ENCODE measurements at places on chromosomes 1 and 21.

DNA sequence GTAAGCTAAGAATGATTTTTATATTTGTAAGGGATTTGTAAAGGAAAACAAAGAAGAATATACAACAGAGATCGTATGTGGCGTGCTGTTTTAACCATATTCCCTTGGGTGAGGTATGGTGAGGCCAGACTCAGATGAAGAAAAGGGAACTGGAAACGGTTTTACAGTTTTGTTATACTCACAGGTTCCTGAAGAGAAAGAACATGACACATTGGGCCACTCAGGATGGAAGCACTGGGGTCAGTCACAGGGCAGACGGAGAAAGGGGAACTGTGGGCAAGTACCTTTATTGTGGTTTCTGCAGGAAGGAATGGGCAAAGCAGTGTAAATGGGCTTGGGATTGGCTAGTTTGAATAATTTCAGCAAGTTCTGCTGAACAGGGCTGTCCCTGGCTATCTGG, 177.4 kb downstream of the LBR start:
- DNase-seq: no peak

GRCh38 chr21:32523988-32524719, 61.2 kb downstream of the TCP10L start:
- DNase-seq: no peak

GRCh38 chr1:242454262-242455051, 70.0 kb downstream of the PLD5 start:
- DNase-seq: no peak

DNA sequence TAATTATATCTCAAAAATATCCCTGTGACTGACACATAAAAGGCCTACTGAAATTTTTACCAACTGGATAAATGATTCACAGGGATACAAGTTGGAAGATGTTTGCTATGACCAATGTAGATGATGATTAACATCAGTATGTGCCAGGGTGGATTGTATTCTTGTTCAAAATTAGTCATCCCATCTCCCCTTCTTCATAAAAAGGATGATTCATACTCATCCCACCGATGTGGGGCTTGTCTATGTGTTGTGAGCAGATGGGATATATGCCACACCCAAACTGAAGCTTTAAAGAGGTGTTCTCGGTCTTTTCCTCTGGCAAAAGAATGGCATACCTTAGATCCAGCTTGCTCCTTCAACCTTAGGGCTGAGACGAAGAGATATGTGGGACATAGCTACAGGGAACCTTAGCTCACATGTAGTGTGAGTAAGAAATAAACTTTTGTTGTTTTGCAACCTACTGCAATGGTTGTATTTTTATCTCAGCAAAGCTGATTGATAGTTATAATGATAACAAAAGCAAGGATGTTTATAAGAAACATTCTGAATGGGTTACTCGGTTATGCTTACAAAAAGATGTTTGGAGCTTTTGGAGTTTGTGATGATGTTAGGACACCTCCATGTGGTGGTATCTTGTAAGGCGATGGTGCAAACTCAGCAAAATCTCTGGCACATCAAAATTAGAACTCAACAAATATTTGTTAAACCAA, 29.4 kb downstream of the SPATA17 start:
- no peak for DNase-seq

DNA sequence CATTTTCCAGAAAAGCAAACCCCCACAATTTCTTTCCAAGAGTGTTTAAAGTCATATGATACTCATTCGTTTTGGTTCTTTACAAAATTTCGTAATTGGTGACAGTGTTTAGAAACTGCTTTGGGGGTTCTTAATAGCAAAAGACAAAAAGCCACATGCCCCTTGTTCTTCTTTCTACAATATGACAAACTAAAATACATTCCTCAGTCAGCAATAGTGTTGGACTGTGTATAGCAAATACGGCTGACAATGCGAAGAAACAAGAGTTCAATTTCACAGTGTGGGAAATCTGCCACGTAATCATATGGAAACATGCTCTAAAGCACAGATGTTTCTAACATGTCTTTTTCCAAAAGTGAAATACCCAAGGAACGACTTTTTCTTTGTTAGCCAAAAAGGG, 7.6 kb upstream of the IFNAR1 start:
- DNase-seq: no peak

GRCh38 chr1:38533772-38534472, 325.6 kb downstream of the RRAGC start:
- no peak for DNase-seq

GRCh38 chr1:201000391-201000790, 23.1 kb downstream of the KIF21B start:
- DNase-seq: no peak

GRCh38 chr1:200900877-200901276, 6.2 kb downstream of the INAVA start:
- no peak for DNase-seq

GRCh38 chr1:2523891-2524609, 2.3 kb downstream of the PANK4 start:
- peak; percentile 45 for DNase-seq

DNA sequence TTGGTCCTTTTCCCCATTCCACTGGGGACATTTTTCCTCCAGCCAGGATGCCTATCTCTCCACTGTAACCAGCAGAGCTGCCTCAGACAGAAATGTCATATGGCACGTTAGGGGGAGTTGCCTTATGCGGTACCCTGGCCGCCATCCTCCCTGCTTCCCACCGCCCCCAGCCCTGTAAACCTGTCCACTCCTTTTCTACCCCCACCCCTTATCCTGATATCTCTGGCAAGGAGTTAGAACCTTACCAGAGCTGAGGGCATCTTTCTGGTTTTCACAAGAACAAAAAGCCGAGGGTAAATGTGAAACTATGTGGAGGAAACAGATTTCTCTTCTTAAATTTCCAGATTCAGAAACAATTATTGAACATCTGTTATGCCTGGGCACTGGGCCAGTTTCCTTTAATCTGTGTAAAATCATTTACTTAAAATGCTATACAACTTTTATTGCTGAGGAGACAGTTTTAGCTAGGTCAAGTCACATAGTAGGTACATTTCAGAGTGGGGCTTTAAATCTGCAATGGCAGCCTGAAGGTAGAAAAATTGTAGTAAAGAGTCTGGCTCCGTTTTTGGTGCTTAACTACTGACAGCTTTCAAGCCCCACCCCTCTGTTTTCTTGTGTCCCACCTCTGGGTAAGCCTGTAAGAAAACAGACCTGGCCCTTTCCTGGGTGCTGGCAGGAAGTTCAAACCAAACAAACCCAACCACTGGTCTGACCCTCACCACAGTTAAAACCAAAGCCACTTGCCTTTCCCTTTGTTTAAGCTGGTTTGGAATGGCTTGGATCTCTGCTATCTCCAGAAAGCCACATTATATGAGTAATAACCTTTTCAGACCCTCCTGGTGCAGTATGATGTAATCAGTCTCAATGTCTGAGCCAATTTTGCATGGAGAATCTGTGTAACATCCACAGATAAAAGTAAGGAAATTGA, 319.0 kb downstream of the HHAT start:
- no peak for DNase-seq

GRCh38 chr1:237341391-237341790, 299.4 kb downstream of the RYR2 start:
- DNase-seq: no peak

DNA sequence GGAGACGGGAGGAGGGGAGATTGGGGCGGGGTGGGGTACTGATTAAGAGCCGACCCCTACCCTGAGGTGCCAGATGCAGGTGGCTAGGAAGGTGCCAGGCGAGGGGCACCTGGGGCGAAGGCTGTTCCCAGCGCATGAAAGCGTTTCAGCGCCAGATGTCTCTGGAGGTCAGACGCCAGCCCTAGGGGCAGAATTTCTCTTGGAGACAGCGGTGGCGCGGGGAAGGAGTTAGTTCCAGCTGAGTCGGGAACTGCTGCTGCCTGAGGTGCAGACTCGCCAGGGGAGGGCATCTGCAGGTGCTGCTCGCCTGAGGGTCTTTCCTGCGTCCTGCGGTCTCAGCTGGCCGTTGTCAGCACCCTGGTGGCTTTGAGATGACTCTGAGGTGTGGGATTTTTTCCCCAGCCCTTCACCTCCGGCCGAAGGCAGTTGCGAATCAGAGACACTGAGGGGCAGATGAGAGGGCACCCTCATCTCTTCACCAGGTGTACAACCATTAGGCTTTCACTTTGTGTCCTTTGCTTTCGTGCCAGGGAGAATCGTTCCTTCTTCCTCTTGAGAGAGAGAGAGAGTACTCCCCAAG, 539 bp downstream of the CGN start:
- no peak for DNase-seq

DNA sequence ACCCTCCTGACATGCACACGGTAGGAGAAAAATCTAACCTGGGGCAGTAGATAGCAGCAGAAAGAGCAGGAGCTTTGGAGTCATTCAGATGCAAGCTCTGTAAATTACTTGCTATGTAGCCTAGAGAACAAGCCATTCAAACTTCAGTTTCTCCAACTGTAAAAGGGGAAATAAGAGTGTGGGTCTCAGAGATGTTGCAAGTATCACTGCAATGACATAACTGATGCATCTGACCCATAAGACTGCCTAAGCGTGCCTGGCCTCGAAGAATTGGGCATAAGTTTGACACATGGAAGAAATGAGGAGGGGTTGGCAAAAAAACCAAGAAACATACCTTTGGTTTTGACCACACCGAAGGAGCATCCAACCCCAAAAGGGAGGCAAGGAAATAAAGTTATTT, 5.2 kb downstream of the AK2 start:
- DNase-seq: no peak

GRCh38 chr1:31765041-31765467, 914 bp upstream of the ADGRB2 start:
- DNase-seq: no peak

- no peak for DNase-seq
These were observed 71.2 kb upstream of the HOOK1 start for GRCh38 chr1:59743324-59744091.

DNA sequence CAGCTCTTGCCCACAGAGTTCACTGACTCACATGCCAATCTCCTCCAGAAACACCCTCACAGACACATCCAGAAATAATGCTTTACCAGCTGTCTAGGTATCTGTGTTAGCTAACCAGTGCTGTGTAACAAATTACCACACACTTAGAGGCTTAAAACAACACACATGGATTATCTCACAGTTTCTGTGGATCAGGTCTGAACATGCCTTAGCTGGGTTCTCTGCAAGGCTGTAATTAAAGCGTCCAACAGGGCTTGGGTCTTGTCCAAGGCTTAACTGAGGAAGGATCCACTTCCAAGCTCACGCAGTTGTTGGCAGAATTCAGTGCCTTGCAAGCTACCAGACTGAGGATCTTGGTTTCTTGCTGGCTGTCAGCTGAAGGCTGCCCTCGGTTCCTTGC, 92.5 kb upstream of the RGS4 start:
- no peak for DNase-seq

DNA sequence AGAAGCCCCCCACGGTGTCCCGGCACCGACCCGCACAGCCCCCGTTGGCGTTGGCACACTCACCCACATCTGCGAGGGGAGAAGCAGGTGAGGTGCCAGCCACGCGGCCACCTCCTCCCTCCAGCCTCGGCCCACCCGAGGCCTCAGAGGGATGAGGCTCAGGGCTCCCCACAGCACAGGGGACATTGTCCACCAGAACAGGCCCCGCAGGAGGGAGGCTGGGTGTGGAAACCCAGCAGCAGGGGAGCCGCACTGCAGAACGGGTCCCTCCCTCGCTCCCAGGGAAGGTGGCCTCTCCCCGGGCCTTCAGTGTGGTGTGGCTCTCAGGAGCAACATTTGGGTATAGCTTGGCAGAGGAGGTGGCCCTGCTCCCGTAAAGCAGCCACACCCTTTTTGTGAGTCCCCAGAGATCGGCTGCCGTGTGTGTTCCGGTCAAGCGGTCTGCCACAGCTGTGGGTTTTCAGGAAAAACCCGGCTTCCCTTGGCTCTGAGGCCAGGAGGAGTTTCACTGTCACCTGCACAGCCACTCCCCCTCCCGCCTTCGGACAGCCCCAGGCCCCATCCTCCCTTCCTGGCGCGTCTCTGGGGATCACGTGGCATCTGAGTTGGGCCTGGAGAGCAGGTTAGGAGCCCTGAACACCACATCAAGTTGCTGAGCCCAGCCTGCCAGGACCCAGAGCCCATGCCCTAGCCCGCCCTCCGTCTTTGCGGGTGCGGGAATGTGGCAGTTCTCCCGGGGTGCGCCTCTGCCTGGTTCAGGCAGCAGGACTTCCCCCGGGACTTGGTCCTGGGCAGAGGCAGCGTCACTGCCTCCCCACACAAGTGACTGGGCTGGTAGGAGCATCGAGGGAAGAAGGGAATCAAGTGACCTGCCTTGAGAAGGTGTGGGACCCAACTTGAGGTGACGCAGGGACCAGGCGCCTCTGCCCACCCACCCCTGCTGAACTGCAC, 64.0 kb downstream of the MEGF6 start:
- no peak for DNase-seq

DNA sequence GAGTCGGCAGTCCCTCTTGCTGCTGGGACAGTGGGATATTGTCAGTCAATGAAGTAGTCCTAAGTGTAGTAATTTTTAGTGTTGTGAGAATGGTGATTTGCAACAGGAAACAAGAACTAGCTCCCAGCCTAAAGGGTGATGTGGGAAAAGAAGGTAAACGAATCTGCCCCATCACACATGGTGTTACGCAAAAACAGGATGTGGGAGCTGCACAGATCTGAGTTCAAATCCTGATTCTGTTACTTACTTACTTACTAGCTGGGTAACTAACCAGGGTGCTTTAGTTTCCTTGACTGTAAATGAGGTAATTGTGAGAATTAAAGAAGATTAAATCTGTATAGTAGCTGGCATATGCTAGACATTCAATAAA, 22.3 kb downstream of the NAV1 start:
- no peak for DNase-seq

GRCh38 chr1:7450838-7451237, 320.3 kb upstream of the VAMP3 start:
- DNase-seq: no peak

- DNase-seq: no peak
These were observed 228.4 kb upstream of the NRIP1 start for GRCh38 chr21:15293240-15293639.

GRCh38 chr1:17725811-17726582, 29.1 kb upstream of the ACTL8 start:
- DNase-seq: no peak

DNA sequence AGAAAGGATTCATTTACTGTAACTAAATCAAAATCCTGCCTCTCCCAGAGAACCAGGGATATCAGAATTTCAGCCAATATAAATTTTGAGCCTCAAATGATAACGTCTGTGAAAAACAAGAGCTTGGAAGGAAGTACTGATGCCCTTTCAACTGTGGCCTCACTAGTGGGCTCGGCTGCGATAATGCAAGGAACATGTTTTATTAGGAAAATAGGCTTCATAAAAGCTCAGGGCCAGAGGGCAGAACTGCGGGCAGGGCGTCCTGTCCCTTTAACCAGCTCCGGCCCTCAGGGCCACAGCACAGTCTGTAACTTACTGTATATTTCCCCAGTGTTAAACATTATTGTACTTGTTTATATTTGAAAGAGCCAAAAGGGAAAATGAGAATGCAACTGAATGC, 122.0 kb downstream of the PEX14 start:
- DNase-seq: no peak

GRCh38 chr1:34115233-34115632, 49.8 kb downstream of the CSMD2 start:
- no peak for DNase-seq

- DNase-seq: no peak
These were observed 11.6 kb downstream of the NTNG1 start for GRCh38 chr1:107152395-107152794.
